ENCODE measurements at places on chromosomes 2 and 18.

DNA sequence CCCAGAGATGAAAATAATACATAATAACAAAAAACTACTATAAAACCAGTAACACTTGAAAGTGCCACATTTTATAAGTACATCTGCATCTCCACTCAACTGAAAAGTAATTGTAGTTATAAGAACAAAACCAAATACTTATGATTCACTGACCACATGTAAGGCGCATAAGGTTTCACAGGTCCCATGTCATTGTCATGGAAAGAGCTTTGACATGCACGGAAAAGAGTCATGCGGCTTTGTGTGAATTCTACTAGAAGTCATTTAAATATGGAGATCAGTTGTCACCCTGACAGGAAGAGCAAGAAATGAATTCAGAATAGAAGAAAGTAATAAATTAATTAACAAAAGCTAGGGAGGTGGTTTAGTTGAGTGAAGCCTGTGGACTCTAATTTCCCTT lies 459.1 kb downstream of the CDH2 start:
- DNase-seq, result peak; percentile 23

DNA sequence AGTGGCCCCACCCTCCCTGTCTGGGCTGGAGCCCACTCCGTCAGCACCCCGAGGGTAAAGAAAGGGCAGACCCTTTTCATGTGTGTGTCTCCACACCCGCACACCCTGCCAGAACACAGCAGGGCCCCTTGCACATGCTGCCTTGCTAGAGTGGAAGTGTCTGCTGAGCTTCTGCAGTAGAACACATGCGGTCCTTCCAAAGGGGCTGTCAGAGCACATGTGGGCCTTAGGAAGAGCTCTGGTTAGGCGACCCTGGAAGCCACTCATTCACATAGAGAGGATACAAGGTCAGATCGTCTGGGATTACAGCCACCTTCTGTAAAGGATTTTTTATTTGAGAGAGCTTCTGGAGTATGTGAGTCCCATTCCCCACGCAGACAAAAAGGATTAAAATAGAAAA lies 613.2 kb upstream of the RAB6C start:
- no peak for DNase-seq

DNA sequence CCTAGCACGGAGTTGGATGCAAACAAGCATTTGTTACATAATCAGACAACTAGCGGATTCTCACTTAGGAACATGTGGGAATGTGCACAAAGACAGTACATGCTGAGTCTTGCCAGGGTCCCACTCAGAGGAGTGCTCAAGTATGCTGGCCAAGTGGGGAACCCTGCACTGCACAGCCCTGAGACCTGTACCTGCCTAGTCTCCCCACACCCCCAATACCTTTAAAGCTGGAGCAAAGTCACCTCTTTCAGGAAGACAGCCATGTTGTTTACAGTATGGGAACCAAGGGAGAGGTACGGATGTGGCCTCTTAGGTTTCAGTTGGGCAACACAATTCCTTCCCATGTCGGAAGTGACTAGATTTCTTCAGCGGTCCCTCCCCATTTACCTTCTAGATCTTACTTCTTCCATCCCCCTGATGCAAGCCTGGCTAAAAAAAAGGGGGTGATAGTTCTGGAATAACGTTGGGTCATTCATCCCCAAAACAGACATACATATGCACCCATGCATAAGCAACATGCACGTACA lies 10.7 kb downstream of the CXCR1 start:
- DNase-seq, result no peak

- DNase-seq, result no peak
Observed at GRCh38 chr18:32301976-32302743, 112.3 kb downstream of the MEP1B start.

DNA sequence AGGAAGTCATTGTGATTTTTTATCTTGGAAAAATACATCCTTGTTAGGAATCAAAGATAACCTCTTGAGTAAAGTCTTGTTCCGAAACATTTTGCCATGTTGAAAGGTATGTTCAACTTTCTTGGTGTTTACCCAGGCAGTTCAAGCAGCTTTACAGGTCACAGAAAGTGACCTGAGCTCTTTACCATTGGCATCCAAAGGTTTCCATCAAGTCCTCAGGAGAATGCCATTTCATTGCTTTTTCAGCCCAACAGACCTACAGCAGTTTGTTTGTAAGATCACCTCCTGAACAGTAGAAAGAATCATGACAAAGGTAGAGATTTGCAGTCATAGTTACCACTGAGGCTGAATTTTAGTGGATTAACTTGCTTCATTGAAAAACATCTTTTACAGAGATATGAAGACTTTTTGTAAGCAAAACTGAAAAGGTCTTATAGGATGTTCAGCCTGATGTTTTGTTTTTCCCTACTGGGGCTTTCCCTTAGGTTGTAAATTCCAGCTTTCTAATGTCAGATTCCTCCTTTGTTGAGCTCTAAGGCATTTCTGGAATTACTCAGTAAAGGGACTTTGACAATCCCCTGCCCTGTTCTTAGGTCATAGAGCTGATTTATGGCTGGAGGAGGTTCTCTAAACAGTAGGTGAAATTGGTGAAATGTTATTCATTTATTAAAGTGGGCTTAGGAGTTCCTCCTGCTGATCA lies 236.8 kb upstream of the RBMS1 start:
- DNase-seq, result no peak

DNA sequence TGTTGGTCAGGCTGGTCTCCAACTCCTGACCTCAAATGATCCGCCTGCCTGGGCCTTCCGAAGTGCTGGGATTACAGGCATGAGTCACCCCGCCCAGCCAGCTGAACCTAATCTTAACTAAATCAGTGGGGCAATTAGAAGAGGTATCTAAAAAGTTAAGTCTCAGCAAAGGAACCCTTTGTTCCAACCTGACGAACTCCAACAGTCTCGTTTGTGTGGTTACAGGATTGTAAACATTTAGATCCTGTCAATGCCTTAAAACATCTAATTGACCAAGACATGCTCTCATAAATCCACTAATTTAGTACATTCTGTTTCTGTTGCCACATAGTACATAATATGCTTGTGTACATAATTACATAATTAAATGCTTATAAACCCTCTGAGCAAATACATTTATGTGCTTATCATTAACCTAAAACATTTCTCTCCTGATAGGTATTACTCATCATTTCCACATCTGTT lies 31.1 kb upstream of the STK39 start:
- no peak for DNase-seq

DNA sequence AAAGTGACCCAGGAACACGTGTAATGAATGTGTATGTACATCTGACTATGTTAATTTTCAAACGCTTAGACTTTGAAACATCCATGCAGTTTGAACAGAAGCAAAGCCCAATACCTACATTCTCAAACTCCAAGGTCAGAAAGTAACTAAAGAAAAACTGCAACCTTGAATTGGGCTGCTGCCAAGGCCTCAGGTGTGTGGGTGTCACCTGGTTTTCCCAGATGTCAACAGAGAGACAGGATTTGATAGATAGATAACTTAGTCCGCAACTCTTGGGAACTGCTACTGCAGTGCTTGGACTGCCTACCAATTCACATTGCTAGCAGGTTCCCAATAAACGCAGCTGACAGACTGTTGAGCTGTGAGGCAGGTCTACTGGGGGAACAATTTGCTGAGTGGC lies 78.7 kb upstream of the PAPOLG start:
- DNase-seq, result no peak

GRCh38 chr18:56451188-56451587 lies 187.2 kb downstream of the TXNL1 start:
- no peak for DNase-seq

GRCh38 chr18:56315363-56315762 lies 323.0 kb downstream of the TXNL1 start:
- DNase-seq, result no peak

GRCh38 chr18:74368901-74369705 lies 53.5 kb downstream of the C18orf63 start:
- DNase-seq, result no peak

GRCh38 chr2:120548627-120549608 lies 186.8 kb upstream of the GLI2 start:
- DNase-seq, result no peak

GRCh38 chr2:11722292-11723060 lies 24.0 kb upstream of the LPIN1 start:
- no peak for DNase-seq

DNA sequence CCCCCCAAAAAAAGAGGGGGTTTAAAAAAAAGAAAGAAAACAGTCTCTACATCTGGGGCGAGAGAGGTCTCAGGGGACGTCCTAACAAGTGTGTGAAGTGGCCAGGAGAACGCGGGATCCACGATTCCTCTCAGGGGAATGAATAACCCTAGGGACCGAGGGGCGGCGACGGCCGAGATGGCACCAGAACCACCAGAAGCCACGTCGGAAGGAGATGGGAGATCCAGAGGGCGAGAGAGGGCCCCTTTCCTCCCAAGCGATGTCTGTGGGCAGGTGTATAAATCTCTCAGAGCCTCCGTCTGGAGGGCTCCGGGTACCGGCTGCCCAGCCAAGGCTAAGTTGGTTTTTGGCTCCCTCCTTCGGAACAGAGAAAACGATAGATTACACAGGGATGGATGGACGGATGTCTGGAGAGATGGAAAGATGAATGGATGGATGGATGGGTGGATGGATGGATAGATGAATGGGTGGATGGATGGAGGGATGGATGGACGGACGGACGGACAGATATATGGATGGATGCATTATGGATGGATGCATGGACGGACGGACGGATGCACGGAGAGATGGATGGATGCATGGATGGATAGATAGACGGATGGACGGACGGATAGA lies 1.7 kb downstream of the EPHA4 start:
- peak; percentile 40 for DNase-seq

- DNase-seq, result no peak
Observed at GRCh38 chr2:239729151-239729550, 296.0 kb downstream of the NDUFA10 start.

DNA sequence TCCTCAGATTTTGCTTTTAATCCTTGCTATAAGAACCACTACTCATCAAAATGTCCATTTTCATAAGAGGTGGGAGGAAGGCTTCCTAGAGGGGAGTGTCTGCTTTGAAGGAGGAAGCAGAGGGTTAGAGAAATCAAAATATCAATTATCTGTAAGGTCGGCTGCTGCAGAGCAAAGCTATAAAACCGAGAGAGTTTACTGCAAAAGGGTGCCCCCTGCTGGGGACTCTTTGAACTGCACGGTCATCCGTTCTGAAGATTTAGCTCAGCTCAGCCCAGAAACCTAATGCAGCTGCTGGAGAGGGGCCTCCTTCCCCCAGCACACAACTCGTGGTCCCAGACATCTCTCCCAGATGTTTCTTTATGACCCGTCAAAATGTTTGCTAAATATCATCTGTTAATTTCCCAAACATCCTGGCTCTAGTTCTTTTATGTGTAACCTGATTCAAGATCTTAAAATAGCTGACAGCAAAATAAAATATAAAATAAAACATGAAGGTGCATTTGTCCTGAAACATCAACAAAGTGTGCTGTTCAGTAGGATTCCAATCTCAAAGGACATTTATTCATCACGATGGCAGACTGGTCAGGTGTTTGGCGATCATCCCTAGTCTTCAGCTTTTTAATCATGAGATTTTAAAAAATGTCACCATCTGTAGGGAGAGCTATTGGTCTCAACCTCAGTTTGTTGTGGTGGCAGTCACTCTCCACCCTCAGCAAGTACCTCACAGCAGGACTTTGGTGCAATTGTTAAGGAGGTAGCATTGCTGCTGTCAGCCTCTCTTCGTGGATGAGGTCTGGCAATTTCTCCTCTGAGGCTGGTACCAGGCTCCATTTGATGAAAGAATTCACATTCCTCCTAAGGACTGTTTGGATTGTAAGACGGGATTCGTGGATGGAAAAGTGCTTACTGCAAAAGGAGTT lies 185.9 kb downstream of the MTX2 start:
- peak; percentile 71 for DNase-seq

- no peak for DNase-seq
Observed at GRCh38 chr2:28310107-28310506, 82.6 kb upstream of the FOSL2 start.

DNA sequence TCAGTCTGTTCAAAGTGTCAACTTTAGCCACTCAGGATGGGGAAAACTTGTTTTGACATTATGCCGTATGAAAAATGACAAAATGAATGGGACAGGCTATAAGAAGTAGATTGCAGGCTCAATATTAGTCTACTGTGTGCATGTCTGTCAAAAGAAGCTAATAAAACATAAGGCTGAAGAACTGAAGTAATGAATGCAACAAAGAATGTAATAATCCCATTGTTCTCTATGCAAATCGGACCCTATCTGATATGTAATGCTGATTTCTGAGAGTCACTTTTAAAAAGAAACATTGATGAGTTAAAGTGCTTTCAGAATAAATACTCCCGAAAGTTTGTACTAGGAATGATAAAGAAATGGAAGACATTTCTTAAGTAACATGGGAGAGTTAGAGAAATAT lies 172.2 kb downstream of the DLGAP1 start:
- DNase-seq, result no peak

DNA sequence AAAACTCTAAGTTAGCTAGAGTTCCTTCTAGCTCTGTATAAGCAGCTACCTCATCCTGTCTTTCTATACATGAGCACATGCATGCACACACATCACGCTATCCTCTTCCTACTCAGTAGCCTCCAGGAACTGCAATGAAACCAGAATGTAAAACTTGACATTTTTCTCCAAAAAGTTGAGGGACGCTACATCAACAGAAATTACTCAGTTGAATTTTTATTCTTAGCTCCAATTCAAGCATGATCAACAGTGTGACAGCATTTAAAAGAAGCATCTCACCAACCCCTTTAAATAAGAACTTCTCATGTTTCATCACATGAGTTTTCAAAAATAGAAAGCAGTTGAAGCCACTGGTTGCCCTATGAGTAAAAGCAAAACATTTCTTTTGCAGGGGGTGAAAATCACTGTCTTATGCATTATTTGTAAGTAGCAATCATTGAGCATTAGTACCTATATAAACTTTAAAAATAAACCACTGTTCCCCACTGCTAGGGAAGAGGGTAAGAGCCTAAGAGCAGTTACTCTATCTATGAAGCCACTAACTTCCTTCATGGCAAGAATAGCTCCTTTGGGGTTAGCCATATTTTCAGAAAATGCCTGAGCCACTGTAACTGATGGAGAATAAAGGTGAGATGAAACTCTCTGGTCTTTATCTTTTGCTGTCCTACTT lies 77.9 kb upstream of the ARL5A start:
- no peak for DNase-seq

- DNase-seq, result no peak
Observed at GRCh38 chr2:166106431-166107015, 21.3 kb downstream of the SCN1A start.

GRCh38 chr18:34738175-34738894 lies 28.2 kb downstream of the DTNA start:
- DNase-seq, result no peak

GRCh38 chr2:12539336-12539735 lies 177.4 kb upstream of the TRIB2 start:
- no peak for DNase-seq
